Stimulated activated CD4-positive, alpha-beta T cell treated with anti-CD3 and anti-CD28 coated beads, Interleukin-12 subunit alpha, Interleukin-12 subunit beta, amount 100 ng/mL, for 4 hours (primary cell): ENCODE measurements at places on chromosomes 7 and 10.

- DNase-seq, result no peak
Observed at GRCh38 chr7:100080907-100081534, 502 bp downstream of the ZNF3 start.

DNA sequence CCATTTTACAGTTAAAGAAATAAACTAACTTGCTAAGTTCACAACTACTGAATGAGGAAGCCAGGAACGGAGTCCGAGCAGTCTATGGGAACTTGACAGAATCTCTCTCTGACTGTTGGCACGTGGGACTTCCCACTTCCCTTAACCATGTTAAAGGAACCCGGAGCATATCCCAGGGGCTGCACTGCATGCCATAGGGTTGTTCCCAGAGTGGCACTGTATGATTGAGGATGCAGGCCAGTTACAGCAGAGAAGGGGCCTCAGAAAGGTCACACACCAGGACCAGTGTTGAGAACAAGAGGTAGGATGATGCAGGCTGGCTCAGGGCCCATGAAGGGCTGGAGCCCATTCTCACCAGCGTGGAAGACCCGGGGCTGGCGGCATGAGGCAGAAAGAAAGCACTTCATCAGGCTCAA, 201.8 kb downstream of the NSUN6 start:
- no peak for DNase-seq

DNA sequence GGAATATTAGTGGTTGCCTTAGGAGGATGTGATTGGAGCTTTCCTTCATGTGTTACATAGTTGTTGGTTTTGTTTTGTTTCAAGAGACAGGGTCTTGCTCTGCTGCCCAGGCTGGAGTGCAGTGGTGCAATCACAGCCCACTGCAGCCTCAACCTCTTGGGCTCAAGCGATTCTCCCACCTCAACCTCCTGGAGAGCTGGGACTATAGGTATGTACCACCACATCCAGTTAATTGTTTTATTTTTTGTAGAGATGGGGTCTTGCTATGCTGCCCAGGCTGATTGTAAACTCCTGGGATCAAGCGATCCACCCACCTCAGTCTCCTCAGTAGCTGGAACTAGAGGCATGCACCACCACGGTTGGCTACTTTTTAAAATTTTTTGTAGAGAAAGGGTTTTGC, 86.1 kb downstream of the RABGEF1 start:
- DNase-seq, result no peak

GRCh38 chr10:6012121-6012905, 35.0 kb upstream of the IL15RA start:
- no peak for DNase-seq

DNA sequence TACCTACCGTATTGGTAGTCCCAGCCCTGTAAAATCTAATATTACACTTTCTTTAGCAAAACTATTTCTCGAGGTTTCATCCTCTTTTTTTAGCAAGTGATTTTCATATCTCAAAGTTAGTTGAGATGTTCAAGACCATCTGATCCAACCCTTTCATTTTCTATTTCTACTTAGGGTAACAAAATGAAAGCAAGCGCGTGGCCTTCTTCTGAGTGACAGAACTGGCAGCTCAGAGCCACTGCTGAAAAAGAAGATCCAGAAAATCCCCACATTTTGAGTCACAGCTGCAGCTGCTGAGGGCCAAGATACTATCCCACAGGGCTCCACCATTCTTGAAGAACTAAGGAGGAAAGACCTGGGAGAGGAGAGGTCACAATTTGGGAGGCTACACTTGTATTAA, 24.8 kb upstream of the ZNF800 start:
- DNase-seq, result no peak

DNA sequence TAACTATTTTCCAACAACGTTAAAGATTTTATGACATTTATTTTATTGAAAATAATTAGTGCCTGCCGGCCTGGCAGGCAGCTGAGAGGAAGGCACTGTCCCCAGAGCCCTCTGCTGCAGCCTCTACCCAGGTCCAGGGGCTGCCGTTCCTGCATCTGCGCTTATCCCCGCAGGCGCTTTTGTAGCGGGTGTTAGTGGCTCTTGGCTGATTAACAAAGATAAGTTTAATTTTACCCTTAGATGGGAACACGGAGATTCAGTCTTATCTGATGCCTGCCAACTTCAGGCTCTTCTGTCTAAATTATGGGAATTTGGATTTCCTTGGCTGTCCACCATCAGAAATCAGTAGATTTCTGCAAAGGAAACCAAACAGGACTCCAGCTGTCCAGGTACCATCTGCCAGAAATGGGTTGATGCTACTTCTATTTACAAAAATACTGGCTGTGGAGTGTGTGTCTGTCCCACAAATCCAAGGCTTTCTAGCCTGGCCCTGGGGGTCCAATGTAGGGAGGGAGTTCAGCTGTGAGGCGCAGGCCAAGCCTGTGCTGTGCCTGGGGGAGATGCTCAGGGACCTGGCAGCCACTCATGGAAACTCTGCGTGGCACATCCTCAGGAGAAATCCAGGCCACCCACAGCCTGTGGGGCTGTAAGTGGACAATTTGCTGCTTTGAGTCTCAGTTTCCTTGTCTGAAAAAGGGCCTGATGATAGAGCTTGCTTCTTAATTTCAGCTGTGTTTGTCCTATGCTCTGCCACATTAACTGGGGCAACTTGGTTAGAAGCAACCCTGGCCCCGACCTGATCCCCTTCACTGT, 62.0 kb upstream of the IGFBP3 start:
- no peak for DNase-seq

DNA sequence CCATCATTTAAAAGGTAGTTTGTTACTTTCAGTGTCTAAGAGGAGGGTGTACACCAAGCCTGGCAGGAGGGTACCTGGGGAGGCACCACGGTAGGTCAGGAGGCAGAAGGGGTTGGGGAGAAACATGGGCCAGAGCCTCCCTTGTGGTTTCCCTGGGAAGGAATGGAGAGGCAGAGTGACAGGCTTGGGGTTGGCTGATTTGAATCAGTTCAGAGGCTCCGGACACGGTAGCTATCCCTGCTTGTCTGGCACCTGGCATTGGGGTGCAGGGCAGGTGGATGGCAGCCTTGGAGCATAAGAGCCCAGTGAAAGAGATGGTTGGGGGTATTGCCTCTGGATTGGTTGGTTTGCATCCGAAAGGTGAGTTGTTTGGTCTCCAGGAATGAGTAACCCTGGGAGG, 30.2 kb upstream of the PFKP start:
- no peak for DNase-seq

- DNase-seq, result no peak
Observed at GRCh38 chr10:84453303-84453702, 124.9 kb downstream of the CCSER2 start.

DNA sequence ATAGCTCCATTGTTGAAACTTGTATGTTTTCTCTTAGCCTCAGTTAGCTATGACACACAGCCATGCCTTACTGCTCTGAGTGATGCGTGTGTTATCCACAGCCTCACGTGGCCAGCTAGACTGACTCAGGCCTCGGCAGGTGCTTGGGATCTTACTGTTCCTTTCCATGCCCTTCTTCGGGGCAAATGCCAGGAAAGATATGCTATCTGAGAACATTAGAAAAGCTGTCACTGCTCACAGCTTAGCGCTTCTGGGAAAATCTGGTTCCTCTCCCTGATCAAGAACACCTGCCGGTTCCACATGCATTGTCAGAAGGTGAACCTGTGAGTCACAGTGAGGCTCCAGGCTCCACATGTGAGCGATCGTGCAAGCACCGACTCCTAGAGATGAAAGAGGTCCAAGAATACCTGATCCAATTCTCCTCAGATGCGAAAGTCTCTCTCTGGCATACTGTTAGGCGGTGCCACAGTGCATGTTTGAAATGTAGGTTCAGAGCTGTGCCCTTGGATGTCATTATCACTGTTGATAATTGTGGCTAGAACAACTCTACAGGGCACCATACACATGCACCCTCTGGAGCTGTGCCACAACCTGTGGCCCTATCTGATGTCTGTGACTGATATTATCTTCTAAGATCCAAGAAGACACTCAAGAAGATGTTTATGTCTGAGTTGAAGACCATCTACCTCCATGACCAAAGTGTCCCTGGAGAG, 247.8 kb upstream of the IGFBP3 start:
- no peak for DNase-seq
